ENCODE measurements at places on chromosomes 1 and 21. TPM values are rescaled to one million over a fixed set of nuclear protein-coding genes. Genes with fewer than 3 reads are reported as not detected.

DNA sequence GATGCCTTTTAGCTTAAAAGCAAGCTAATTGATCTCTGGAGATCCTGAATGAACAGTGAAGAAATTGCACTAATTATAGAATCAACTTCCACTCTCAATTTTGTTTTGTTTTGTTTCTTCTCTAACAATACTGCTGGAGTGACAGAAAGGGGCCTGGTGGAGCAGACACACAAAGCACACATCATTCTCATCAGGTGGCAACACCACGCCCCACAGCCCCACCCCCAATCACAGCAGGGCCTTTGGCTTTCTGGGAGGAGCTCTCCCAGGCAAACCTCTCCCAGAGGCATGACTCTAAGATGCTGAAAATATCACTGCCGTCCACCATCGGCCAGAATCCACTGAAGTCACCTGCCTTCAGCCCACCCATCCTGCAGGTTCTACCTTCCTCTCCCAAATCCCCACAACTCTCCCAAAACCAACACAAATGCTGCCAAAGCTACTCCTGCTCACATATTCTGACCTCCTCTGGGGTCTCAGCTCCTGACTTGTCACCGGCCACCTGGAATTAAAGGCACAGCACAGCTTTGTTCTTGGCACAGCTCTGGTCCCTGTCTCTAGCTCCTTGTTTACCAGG, 120.7 kb downstream of the GRIK3 start:
- DNase-seq = no peak

DNA sequence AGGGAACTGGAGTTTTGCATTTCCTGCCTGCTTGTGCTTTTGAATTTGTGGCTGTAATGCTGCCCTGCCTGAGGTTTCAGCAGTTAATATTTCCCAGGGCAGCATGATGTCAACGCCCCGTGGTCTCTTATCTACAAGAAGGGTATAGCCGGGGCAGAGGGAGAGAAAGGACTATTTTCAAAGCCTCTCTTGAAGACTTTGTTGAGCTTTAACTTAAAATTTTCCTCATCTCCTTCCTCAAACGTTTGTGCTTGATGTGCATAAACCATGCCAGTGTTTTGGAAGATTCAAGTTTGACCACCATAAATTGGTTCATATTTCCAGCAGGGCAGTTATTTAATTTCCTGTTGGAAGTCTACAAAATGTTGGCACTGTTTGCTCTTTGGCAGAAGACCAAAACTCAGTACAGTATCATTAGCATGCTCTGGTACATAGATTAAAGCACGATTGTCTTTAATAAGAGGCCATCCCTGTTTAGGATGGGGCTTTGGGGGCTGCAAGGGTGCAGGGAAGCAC, 43.4 kb downstream of the ROR1 start:
- DNase-seq = no peak

- DNase-seq = no peak
Observed at GRCh38 chr1:218328769-218329168, 16.4 kb upstream of the TGFB2 start.

Gene PLCH2
- 59.1 TPM for total RNA-seq
